ENCODE measurements at places on chromosomes 3 and 15. TPM values are rescaled to one million over a fixed set of nuclear protein-coding genes. Genes with fewer than 3 reads are reported as not detected.

ECE2 gene
- total RNA-seq: not detected

PFN2 gene
- total RNA-seq: 243 TPM

ISLR gene
- total RNA-seq: 0.29 TPM

GREM1 gene
- total RNA-seq: 35.3 TPM

CCR3 gene
- total RNA-seq: not detected

PLCH1 gene
- total RNA-seq: 2.0 TPM

DUOXA2 gene
- total RNA-seq: not detected

SCAANT1 gene
- total RNA-seq: not detected

ITGA11 gene
- 11.4 TPM for total RNA-seq

ACKR2 gene
- total RNA-seq: not detected

ADPRH gene
- total RNA-seq: 2.5 TPM

FBXW12 gene
- not detected for total RNA-seq

NFKBIZ gene
- total RNA-seq: 65.5 TPM

SNTN gene
- not detected for total RNA-seq

RFT1 gene
- 7.1 TPM for total RNA-seq

EFCC1 gene
- not detected for total RNA-seq

CAMK1 gene
- 28.1 TPM for total RNA-seq

ATP8B4 gene
- not detected for total RNA-seq

C2CD4A gene
- total RNA-seq: not detected

SRGAP3 gene
- 5.0 TPM for total RNA-seq

SPINK8 gene
- not detected for total RNA-seq

VGLL3 gene
- 8.4 TPM for total RNA-seq

WHAMM gene
- 2.5 TPM for total RNA-seq

ACP3 gene
- total RNA-seq: not detected

FAM174B gene
- 3.4 TPM for total RNA-seq

IQCH gene
- 3.2 TPM for total RNA-seq

XXYLT1 gene
- total RNA-seq: 20.9 TPM

GOLGA6C gene
- 0.34 TPM for total RNA-seq

XIRP1 gene
- not detected for total RNA-seq

CD80 gene
- total RNA-seq: not detected

ANKDD1A gene
- total RNA-seq: 1.5 TPM

GABRG3 gene
- total RNA-seq: not detected

P4HTM gene
- total RNA-seq: 11.1 TPM

ACTRT3 gene
- not detected for total RNA-seq

Measured in Daoy (cell line).